Upper lobe of right lung (tissue), 1 donor: ENCODE measurements at places on chromosomes 2 and 18. TPM values are rescaled to one million over a fixed set of nuclear protein-coding genes. Genes with fewer than 3 reads are reported as not detected.

- DNase-seq = no peak
Measured at GRCh38 chr18:64294967-64295366, 146.1 kb upstream of the LINC00305 start.

DNA sequence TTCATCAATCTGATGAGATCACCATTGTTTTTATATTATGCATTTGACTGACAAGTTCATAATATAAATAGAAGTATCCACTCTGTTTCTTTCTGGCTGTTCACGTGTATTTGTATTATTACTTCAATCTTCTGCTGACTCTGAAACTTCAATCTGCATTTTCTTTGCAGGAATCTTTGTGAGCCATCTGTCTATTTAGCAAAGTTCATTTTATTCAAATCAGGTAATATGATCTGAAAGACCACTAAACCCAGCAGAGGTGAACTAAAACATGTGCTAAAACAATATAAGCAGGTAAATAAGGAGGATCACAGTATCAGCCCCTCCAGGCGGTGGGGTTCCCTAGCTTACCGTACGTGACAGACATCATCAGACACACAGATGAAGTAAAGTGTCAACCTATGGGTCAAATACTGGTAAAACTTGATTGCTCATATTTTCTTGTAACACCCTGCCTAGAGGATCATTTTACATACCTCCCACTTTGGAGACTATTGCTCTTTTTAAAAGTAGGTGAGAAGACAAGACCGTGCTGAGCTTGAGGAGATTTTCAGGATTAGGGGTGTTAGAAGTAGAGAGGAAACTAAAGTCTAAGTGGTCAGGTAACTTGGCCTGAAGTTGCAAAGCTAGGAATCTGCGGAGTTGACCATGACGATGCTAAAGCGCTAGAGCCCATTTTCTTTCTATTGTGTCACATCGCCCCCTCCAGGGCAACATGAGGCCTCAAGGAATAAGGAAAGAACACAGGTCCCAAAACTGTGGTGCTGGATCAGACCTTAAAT lies 9.0 kb downstream of the DTNB start:
- DNase-seq = no peak

GRCh38 chr2:11155381-11156035 lies at the start of gene SLC66A3:
SLC66A3 (plus strand) TSS chr2:11155467; CDS start chr2:11155547, 80 bp downstream.
- no peak for DNase-seq

Gene LRRC30
- not detected for total RNA-seq

- DNase-seq = no peak
Measured at GRCh38 chr2:44748-45341, 1.5 kb downstream of the FAM110C start.

Gene MDH1B
- total RNA-seq = 0.26 TPM

DNA sequence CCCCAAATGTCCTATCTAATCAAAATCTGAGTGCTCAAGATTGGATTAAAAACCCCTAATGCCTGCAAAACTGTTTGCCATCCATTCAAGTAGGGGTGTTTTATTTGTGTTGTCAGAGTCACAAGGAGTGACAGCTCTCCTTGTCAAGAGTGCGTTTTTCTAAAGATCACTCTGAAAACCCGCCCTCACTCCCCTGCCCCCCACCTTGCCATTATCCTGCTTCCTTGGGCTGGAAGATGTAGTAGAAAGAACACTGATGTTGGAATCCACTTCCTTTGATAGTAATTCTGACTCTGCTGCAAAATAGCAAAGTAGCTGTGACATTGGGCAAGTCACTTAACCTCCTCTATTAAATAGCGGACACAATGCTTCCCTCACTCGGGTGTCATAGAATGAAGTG lies 155.6 kb downstream of the TSN start:
- DNase-seq = no peak
